ENCODE measurements at places on chromosomes 7 and 10.

- DNase-seq = no peak
These were observed 20.6 kb upstream of the TBXAS1 start for GRCh38 chr7:139808427-139808826.

DNA sequence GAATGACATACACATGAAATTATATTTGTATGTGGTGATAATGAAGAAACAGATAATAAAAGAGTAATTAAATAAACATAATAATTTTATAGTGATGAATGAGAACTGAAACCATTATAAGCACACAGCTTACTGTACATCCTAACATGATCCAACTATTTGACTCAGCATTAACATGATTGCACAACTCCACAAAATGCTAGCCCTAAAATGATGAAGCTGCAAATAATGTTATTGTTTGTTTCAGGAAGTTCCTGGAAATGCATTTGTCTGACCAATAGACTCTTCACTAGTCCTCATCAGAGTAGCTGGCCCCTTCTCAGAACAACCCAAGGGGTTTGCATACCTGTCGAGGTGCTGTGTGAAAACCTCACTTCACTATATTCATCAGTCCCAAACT is 115.5 kb downstream of the RTKN2 start:
- DNase-seq = no peak

DNA sequence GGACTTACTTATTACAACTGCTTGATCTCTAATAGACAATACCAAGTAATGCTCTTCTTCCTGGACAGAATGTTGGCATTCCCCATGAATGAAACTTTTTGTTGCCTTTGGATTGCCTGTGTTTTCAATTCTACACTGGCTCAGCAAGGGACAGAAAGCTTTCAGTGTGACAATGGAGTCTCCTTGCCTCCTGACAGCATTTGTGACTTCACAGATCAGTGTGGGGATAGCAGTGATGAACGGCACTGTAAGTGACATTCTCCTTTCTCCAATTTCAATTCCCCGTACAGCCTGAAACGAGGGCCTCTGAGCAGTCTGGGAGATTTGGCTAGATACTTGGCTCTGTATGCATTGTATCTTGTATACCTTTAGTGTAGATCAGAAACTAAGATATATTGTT is 290 bp downstream of the MALRD1 start:
- no peak for DNase-seq

- DNase-seq = no peak
These were observed 87.5 kb upstream of the GATA3 start for GRCh38 chr10:7967035-7967434.

GRCh38 chr10:118832241-118832651 is 77.5 kb upstream of the CACUL1 start:
- DNase-seq = peak; percentile 63

DNA sequence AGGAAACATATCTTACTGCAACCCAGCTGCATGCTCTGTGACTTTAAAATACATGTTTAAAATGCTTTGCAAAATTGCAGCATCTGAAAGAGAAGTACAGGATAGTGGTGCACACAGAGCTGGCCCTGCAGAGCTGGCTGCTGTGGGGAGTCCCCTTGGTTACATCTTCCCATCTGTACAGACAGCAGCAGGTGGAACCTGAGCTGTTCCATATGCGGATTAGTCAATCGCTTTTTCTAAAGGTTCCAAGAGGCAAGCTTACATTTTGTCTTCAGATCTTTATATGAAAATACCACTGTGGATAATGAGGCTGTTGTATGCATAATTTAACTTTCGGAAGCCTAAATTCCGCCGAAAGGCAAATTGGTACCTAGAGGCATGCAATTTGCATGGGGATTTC is 444.1 kb downstream of the NRG3 start:
- no peak for DNase-seq

DNA sequence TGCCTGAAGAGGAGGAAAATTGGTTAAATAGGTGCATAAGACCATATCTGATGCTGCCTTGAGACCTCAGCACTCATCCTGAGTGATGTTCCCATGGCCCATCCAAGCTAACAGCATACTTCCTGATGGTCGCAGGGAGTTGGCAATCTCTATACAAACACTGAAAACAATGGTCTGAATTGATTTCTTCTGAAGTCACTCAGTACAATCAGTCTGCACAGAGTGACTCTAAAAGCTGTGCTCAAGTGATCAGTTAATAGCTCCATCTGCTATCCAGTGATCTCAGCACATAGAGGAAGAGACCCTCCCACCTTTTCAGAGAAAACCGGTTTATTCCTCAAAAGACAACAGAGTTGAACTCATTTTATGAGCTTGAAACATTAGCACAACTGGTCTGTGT is 3.9 kb downstream of the PPP1R17 start:
- no peak for DNase-seq

DNA sequence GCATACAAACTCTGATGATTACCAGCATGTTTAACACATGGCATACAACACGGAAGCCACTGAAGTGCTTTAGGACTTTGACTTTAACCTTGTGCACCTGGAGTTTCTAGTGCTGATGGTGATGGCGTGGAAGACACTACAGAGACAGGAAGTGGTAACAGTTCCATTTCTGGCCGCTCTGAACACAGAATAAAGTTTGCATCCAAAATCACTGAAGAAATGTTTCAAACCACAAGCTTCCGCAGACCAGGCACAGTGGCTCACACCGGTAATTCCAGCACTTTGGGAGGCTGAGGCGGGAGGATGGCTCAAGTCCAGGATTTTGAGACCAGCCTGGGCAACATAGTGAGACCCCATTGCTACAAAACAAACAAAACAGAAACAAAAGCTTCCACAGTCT is 40.3 kb upstream of the TNPO3 start:
- DNase-seq = no peak

DNA sequence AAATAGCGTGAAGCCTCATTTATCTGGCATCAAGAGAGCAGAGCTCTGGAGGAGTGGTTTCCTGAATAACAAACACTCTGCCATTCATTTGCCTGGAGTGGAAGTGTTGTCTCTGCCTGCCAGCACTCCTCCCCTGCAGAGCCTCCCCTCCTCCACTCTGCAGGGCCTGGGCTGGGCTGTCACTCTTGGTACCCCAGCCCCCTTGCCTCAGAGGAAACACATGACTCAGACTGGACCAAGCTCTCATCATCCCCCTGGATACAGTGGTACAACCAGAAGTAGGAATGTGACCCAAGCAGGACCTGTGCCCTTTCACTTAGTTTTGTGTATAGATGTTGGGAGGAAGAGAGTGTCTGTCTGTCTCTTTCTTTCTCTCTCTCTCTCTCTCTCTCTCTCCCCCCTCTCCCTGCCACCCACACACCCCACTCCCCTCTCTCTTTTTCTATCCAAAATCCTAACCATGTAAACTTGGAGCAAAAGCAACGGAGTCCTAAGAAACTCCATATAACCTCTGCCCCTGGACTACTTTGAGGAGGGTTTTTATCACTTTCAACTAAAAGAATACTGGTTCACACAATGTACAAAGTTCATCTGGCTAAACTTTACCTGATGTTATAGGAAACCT is 43.9 kb downstream of the DOCK4 start:
- peak; percentile 54 for DNase-seq

- DNase-seq = no peak
These were observed 2.4 kb downstream of the CCT6A start for GRCh38 chr7:56053993-56054392.

DNA sequence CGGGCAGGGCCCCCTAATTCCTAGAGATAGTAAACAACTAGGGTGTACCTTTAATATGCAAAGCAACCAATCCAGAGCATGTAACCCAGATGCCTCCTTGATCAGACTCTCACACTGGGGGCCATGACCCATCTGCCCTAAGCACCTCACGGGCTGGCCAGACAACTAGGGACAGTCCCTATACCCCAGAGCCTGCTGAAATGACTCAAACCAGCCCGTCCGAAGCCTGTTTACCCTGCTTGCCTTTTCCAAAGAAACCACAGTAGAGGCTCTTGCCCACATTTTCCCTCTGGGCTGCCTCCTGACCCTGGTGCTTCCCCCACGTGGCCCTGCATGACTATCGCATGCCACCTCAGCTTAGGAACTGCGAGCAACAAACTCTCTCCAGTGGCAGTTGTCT is 46.2 kb downstream of the RGS10 start:
- no peak for DNase-seq

DNA sequence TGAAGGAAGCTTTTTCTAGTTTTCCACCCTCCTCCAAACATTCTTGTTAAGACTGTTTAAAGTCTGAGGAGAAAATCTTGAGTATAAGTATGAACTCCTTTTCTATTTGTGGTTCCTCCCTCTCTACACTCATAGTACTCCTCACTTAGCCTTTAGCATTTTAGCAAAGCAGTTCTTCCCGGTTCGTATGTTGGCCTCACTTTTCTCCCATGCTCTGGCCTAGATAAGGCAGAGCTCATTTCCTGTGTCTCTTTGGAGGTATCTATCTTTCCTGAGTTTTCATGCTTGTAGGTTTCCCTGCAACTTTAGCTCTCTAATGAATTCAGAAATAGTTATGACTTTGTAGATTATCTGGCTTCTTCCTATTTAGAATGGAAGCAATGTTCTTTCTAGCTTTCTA is 5.9 kb upstream of the OR2F1 start:
- no peak for DNase-seq

All from right lobe of liver (tissue), 6 donors.